ENCODE measurements at places on chromosomes 3 and 15.

DNA sequence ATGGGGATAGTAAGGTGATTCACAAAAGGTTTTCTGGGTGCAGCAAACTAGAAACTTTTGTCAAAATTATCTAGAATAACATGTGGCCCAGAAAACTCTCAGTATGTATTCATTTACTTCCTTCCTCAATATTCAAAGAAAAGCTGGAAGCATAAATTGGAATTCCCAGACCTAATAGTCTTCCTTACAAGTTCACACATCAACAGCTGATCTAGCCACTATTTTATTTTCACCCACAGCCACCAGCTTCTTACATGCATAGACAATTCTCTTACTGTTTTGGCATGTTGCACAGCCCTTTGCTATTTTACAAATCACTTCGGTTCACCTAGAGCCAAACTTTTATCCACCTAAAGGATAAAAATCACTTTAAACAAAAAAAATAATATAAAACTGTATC, 647.8 kb upstream of the CCDC54 start:
- no peak for DNase-seq

DNA sequence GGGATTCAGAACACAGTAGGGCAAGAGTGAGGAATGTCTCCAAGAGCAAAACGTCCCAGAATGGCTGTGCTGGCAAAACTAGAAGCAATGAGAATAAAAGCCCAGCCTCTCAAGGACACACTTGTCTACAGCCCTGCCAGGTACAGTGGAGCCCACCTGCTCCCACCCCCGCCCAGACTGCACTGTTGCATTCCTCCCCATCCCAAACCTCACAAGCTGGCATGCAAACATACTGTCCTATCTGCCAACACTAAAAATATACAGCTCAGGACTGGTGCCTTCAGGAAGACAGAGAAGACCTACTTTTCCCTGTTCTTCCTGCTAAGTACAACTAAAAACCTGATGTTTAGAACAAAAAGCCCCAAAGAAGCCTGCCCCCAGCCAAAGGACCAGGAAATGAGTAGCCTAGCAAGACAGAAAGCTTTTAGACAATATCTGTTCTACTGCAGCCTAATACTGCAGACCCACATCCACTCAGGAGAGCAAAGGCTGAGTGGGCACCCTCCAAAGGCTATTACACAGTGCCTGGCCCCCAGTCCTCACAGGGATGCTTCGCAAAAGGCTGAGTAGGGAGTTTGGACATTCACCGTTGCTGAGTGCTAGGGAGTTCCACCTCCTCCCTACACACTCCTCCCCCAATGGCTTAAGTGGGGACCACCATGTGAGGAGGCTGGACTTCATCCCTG, 13.5 kb downstream of the OCA2 start:
- DNase-seq = no peak

- no peak for DNase-seq
Measured at GRCh38 chr15:40803076-40803475, 3.8 kb upstream of the ZFYVE19 start.

GRCh38 chr15:100902436-100903167, 16.6 kb upstream of the LRRK1 start:
- no peak for DNase-seq

DNA sequence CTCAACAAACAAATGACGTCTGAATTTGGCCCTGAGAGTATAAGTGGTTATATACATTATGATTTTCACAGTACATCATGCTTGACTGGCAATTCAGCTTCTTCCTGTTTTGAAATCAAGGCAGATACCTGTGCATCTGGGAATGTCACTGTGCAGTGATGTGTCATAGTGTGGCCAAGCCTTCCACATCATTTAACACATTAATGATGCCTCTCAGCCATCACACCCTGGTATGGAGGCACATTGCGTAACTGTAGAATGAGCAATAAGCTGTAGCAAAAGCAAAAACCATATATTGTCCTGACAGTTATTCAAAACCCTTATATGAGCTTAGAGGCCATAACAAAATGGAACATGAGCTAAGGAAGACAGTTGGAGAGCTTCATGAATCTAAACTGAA, 246.0 kb downstream of the EPHA3 start:
- DNase-seq = no peak

DNA sequence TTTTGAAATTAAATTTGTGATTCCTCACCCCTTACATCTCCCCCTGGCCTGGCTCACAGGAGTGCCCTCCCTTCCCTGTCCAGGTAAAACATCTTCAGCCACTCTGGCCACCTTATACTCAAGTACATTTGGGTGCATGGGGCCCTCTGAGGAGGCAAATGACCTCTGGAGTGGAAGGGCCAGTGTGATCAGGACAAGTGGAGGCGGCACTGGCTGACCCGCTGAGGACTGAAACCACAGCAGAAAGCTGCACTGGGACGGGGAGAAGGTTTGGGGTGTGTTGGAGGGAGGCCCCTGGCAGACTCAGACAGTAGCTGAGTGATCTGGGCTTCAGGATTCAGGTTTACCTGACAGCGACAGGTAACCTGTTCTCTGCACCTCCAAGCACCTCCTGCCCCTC, 24.2 kb downstream of the HES1 start:
- no peak for DNase-seq

DNA sequence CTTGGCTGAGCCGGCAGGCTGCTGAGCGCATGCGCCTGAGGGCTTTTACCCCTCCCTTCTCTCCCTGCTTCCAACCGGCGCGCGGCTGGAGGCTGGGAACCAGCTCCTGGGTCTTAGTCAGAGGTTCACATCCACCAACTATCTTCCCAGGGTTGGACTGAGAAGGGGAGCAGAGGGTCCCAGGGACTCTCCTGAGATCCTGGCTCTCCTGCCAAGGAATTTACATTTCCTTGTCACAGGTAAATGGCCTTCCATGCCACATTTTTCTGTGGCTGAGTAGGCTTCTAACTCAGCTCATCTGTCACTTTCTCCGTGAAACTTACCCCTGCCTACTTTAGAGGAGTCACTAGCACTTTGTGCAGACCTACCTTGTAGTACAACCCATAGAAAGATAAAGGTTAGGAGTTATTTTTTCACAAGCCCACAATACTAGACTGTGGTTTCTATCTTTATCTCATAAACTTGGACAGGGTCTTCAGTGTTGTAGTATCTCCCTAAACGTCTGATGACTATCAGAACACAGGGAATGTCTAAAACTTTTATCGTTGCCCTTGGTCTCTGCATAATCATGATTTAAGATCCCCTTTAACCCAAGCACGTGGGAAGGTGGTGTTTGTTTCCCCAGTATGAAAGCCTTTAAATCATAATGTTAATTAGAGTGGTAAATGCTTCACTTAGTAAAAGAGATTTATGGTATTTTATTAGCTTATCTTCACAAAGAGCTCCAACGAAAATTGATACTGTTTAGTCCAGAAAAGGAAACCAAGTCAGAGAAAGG, 638 bp upstream of the TBC1D5 start:
- DNase-seq = no peak

DNA sequence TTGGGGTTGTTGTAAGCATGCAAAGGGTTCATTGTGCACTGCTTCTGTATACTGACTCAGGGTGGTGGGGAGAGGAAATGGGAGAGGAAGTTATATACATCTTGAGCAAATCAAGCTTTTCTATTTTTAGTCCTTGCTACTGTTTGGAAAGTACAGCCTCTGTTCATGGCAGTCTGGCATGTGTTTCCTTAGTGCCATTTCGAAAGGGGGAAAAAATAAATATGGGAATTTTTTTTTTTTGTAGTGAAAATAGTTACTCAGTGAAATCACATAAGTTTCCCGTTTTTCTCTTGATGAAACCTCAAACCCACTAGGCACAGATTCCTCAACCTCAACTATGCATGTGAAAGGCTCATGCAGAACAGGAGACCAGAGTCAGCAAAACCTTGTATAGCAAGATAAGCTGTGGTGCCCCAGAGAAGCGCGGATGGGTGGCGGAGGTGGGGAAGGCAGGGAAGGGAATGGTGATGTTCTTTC, 353.3 kb downstream of the LPP start:
- no peak for DNase-seq

- DNase-seq = no peak
Measured at GRCh38 chr3:5488771-5489170, 301.3 kb downstream of the EDEM1 start.

GRCh38 chr3:52714335-52715302, 8.7 kb downstream of the SPCS1 start:
- DNase-seq = no peak

GRCh38 chr3:109926376-109926775, 589.0 kb upstream of the DPPA4 start:
- no peak for DNase-seq

DNA sequence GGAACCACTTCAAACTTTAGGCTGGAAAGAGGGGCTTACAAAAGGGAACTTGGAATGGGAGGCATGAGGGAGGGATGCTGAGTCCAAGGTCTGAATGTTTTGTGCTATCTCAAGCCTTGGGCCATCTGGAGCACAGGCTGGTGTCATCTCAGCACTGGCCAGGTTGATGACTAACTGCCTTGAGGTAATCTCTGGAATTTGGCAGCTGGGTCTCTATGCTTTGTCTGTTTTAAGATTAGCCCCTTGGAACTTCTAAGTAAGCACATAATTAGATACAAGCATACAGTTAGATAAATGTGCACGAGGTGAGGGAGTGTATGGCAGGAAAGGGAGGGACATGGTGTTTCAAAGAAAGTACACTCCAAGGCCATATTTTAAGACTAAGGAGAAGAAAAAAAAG, 252.4 kb upstream of the CCDC54 start:
- no peak for DNase-seq

GRCh38 chr3:13191016-13191415, 117.8 kb upstream of the IQSEC1 start:
- DNase-seq = no peak

GRCh38 chr3:127670761-127671522, 1.8 kb upstream of the ABTB1 start:
- no peak for DNase-seq

DNA sequence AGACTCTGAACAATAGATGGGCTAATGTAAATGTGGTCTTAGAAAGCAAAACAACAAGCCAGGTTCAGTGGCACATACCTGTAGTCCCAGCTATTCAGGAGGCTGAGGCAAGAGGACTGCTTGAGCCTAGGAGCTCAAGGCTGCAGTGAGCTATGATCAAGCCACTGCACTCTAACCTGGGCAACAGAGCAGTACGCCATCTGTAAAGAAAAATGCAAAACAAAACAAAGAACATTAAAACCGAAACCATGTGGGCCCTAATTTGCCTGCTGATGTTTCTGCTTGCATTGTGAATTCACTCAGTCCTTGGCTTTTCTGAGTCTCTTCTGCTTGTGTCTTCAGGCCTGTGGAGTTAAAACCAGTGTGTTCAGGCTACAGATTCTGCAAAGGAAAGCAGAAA, 56.7 kb downstream of the CCNL1 start:
- no peak for DNase-seq

DNA sequence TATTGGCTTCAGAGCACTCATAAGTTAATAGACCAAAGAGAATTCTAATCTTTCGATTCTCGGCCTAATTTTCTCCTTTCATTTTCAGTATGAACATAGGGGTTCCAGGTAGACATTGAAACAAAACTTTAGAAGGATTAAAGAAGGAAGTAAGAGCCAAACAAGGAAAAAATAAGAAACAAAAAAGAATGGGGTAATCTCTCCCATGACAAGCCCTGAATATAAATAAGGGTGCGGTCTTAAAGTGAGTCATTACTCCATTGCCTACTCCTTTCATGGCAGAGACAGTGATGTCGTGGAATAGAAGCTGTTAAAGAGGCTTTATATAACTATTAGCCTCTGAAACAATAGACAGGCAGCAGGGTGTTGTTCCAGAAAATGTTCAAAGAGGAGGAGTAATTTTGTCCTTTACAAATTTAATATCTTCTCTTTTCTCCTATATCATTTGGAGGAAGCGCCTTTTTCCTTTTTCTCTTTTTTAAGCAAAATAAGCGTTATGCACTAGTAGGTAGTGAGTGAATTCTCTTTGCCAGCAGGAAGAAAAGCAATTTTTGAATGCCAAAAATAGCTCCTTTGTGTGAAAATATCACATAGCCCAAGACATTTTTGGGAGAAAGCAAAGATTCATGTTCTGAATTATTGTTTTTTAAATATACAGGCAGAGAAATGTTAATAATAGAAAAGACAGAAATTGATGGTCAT, 607.9 kb upstream of the KCNMB2 start:
- no peak for DNase-seq

- peak; percentile 3 for DNase-seq
Measured at GRCh38 chr15:58182460-58183163, 44.4 kb downstream of the AQP9 start.

GRCh38 chr3:52798978-52799476, 4.4 kb downstream of the ITIH3 start:
- DNase-seq = no peak

DNA sequence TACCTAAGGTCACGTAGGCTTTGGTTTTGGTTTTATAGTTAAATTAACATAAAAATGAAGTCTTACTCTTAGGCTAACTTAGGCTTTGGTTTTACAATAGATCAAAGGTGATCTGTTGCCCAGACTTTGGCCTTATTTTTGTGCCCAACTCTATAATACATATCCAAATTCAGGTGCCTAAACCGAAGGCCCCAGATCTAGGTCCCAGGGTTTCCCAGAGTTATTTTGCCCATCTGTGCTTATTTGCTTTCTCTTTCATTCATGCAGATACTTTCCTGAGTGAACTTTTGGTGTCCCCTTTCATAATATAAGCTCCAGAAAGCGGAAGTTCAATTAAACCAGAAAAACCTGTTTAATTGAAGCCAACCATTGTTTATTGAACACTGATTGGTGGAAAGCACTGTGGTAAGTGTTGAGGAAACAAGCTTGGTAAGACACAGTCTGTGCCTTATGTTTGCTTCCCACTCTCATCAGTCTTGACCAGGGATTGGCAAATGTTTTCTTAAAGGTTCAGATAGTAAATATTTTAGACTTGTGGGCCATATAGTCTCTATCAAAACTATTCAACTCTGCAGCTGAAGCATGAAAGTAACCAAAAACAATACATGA, 209.7 kb downstream of the WDR72 start:
- no peak for DNase-seq

GRCh38 chr15:48962662-48963523, 826 bp downstream of the SHC4 start:
- no peak for DNase-seq

GRCh38 chr3:47429476-47430270, 46.1 kb downstream of the SCAP start:
- DNase-seq = no peak

GRCh38 chr3:17396036-17396435, 346.4 kb downstream of the TBC1D5 start:
- DNase-seq = no peak

GRCh38 chr3:170418422-170419398, at the start of gene CLDN11:
Gene CLDN11, plus strand, starts transcription at chr3:170418868. Its CDS starts 199 bp downstream, at chr3:170419067.
- no peak for DNase-seq

DNA sequence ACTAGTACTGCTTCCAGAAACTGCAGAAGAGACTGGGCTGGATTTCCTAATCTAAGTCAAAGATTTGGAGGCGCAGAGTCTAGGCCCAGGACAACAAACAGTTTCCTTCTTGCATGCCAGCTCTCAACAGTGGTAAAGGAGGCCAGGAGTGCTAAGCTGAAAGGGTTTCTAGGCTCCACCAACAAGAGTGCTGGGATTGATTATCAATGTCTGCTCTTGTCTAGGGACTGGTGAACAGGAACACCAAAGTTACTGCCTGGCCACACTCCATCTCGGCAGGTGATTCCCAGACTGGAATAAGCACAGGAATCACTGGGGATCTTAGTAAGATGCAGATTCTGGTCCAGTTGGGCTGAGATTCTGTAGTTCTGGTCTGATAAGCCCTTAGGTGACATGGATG, 22.8 kb upstream of the FGD5 start:
- DNase-seq = no peak

GRCh38 chr3:141275032-141275422, 43.4 kb downstream of the PXYLP1 start:
- DNase-seq = no peak

GRCh38 chr3:36482880-36483279, 102.6 kb downstream of the STAC start:
- no peak for DNase-seq
